Muscle of leg (tissue), 16 donors: ENCODE measurements at places on chromosomes 4 and X.

DNA sequence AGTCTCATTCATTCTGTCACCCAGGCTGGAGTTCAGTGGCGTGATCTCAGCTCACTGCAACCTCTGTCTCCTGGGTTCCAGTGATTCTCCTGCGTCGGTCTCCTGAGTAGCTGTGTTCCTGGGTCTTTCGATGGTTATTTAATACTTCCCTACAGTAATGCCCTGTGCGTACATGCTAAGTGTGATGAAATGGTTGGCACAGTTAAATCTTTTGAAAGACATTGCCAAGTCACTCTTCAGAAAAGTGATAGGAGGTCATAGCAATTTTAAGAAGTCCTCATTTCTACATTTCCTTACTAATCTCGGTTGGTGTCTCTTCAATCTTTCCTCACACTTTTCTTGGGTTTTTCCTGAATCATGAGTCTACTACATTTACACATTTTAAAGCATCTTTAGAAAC is 14.4 kb downstream of the HTT-AS start:
- DNase-seq = no peak

DNA sequence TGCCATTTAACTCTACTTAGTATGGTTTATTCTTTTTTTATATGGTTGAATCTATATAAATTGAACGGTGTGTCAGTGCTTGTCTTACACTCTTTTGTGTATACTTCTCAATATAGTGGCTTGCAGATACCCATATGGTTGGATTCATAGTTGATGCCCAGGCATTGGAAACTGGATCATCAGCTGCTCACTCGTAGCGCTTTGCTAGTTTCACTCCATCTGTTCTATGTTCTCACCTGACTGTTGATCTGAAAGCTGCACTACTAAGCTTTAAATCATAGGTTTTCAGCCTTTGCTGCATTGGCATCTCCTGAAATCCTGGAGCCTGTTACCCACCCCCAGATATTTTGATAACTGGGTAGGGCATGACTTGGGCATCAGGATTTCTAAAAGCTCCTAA is 121.6 kb upstream of the DCLK2 start:
- DNase-seq = no peak

GRCh38 chr4:121960818-121961217 is 9.0 kb upstream of the TRPC3 start:
- DNase-seq = peak; percentile 4

DNA sequence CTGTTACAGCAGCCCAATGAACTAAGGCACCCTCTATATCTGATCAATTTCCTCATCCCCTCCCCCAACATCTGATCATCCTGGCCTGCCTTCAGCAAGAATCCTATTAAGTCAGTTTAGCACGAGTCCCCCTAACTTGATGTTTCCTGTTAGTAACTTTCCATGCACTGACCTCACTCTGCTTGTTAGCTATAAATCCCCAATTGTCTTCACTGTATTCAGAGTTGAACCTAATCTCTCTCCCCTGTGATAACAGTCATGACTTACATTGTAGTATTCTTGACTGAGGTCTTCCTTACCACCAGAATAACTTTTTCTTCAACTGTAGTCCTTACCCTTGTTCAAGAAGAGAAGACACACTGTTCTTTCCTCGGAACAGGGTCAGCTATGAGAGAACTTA is 8.5 kb downstream of the ANXA5 start:
- no peak for DNase-seq

GRCh38 chr4:123397144-123398065 is 810 bp downstream of the SPRY1 start:
- peak; percentile 81 for DNase-seq

- no peak for DNase-seq
These were observed 50.5 kb upstream of the GUCY1A1 start for GRCh38 chr4:155616117-155616516.

- no peak for DNase-seq
These were observed 50.0 kb upstream of the VEGFD start for GRCh38 chrX:15434205-15434604.

- DNase-seq = no peak
These were observed 565.5 kb upstream of the FAM241A start for GRCh38 chr4:111579767-111580166.

DNA sequence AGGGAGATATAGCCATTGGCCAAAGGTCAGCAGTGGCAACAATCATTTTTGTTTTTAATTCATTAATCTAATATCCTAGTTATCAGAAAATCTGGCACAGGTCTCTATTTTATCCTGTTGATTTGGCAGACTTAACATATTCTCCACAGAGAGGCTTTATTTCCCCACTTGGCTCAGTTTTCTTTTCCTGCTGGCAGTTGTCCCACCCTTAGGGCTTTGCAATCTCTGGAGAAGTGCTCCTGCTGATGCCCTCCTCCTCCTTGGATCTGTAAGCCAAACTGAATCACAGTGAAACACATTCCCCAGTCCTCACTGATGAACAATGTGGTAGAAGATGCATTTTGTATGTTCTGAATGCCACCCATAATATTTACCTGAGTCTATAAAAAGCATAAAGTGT is 889.7 kb downstream of the PDHA2 start:
- peak; percentile 2 for DNase-seq

DNA sequence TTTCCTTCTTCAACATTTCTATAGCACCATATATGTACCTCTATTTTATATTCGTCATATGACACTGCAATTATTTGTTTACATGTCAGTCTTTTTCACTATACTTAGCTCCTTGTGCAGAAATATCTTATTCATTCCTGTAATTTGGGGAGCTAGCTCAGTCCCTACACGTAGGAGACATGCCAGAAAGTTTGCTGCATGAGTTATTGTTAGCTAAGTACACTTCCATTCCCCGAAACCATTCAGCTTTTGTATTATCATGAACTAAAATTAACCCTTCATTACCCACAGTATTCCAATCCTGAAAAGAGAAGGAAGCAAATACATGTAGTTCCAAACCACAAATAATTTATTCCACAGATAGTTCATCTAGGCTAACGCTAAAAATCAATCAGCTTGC is 10.2 kb downstream of the CBR4 start:
- peak; percentile 26 for DNase-seq

- DNase-seq = no peak
These were observed 312.5 kb upstream of the HS3ST1 start for GRCh38 chr4:11741190-11741652.

DNA sequence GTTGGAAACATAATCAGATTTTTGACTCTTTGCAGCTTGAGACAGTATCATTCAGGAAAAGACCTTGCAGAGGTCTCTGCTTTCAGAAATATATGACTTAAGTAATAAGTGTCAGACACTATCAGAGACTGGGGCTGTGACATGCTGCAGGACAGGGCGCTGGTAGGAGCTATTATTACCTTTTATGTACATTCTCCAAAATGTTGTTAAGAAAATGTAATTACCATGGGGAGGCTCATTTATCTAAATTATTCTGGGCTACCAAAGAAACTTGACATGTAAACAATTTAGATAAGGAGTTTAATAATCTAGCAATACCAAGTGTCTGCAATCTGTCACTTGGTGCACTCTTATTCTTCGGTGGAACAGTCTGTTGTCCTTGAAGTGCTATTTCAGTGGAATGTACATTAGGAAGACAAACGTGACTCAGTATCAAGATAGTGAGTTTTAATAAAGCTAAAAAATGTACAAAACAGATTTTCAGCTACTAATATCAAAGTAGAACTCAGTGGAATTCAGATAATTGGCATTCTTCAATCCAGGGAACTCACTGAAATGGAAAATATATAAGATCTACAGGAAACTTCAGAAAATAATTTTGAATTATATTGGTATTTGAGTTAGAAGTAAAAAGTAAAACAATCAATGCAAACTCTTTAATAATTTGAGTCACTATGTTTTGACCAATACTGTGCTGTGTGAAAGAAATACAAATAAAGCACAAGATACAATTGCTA is 214.5 kb downstream of the KCNIP4 start:
- no peak for DNase-seq

GRCh38 chr4:46329118-46329976 is 60.6 kb downstream of the GABRA2 start:
- DNase-seq = peak; percentile 62
